Activated T-helper 2 cell treated with anti-CD3 and anti-CD28 coated beads, Interferon-gamma antibody, Interleukin-2, Interleukin-4, amounts not matched to agents 10 μg/mL and 5 μg/mL and 100 μg/mL, durations not matched to agents 14 hours and 24 hours and 36 hours (primary cell): ENCODE measurements at places on chromosomes 5 and 9. TPM values are rescaled to one million over a fixed set of nuclear protein-coding genes. Genes with fewer than 3 reads are reported as not detected.

ADAMTSL2 gene
- not detected in 2 replicates for total RNA-seq

ARID3C gene
- total RNA-seq: 0.14 and 0.21 TPM in 2 replicates

CDH12 gene
- total RNA-seq: not detected in 2 replicates

NUTM2F gene
- not detected in 2 replicates for total RNA-seq

SOHLH1 gene
- total RNA-seq: not detected in 2 replicates

BTNL9 gene
- total RNA-seq: 0.09 TPM in 1 of 2 replicates, not detected in the other

RABGAP1 gene
- total RNA-seq: 26.5 and 29.2 TPM in 2 replicates

GRCh38 chr5:98209418-98209817 lies 564.0 kb upstream of the RGMB start:
- DNase-seq: no peak

DNA sequence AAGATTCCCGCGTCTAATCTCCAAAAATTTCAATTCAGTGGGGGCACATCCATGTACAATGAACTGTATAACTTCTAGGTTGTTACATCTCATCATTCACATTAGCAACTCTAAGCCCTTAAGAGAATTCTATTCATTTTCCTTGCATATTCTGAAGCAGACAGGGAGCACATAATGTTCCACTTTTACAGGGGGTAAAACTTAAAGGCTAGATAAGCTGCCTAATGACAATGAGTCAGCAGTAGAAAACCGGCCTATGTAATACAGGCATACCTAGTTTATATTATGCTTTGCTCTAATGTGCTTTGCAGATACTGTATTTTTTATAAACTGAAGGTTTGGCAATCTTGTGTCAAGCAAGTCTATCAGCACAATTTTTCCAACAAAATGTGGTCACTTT lies 40.4 kb downstream of the PTAR1 start:
- no peak for DNase-seq

- DNase-seq: no peak
Observed at GRCh38 chr9:99628285-99628684, 193.4 kb upstream of the NR4A3 start.

DNA sequence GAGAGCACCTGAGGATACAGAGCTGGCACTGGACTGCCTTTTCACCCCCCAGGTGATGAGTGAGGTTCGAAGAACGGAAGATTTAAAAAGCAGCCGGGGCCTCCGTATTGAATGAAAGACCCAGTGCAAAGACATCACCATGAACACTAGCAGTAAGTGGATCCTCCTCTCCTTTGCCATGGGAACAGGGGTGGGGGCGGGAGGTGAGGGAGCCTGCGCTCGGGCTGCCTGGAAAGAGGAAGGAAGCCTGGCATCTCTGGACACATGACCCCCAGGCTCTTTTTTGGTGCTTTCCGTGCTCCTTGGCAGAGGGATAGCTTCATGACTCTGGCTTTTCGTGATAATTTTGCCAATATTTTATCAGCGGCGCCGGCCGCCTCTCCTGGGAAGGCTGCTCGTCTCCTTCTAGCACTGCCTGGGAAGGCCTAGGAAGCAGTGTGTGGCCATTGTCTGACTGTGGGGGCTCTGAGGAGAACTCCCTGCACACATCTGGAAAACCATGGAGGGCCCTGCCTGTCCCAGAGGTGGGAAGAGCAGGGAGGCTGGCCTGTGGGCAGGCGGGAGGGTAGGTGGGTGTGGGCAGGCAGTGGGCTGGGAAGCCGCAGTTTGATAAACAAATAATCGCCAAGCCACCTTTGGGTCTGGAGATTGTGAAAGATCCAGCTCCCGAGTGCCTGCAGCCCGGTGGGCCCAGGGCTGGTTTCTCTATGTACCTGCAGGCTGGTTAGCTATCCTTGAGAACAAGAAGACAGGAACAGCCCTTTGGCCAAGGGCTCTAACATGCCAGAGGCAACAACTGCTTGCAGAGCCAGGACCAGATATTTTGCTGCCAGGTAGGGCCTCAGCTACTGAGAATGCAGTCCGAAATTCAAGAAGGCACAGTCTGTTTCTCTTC lies 911 bp downstream of the ABLIM3 start:
- no peak for DNase-seq

GRCh38 chr5:139131062-139131461 lies 67.1 kb downstream of the SIL1 start:
- no peak for DNase-seq

- DNase-seq: no peak
Observed at GRCh38 chr9:84270847-84271530, 69.6 kb downstream of the SLC28A3 start.

GRCh38 chr5:42250-42649 lies 49.7 kb upstream of the PLEKHG4B start:
- DNase-seq: no peak

DNA sequence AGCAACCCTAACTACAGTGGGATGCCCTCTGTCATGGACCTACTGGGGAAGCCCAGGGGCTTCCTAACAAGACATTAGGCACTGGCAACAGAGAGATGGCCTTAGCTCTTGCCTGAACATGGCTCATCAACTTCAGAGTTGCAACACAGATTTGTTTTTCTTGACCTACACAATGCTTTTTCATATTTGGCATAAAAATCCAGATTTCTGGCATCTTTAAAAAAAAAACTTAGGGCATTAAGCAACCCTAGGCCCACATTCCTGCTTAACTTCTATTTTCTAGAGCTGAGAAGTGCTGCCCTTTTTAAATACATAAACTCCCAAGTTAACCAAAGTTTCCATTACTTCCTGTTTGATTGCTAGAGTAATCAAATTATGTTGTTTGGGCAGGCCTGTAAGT lies 8.0 kb downstream of the GRIA1 start:
- DNase-seq: no peak

GRCh38 chr5:172490514-172491461 lies 36.5 kb upstream of the SH3PXD2B start:
- no peak for DNase-seq

DNA sequence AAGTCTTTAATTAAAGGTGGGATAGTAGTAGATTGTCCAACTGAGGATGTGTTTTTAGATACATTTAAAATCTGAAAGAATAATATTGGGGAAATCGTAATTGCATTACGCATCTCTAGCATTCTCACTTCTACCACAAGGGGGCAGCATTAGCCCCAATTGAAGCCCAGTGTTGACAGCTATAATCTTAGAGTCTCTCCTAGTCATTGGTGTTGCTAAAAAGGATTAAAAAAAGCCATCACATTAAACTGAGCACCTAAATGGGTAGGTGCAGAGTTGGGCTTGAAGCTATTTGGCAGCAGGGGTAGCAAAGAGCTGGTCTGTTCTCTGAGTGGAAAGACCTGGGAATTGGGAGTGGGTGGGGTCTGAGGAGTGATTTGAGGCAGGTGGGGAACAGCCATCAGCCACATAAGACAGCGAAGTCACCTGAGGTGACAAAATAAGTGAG lies 177.2 kb downstream of the OSTF1 start:
- peak; percentile 12 for DNase-seq

DNA sequence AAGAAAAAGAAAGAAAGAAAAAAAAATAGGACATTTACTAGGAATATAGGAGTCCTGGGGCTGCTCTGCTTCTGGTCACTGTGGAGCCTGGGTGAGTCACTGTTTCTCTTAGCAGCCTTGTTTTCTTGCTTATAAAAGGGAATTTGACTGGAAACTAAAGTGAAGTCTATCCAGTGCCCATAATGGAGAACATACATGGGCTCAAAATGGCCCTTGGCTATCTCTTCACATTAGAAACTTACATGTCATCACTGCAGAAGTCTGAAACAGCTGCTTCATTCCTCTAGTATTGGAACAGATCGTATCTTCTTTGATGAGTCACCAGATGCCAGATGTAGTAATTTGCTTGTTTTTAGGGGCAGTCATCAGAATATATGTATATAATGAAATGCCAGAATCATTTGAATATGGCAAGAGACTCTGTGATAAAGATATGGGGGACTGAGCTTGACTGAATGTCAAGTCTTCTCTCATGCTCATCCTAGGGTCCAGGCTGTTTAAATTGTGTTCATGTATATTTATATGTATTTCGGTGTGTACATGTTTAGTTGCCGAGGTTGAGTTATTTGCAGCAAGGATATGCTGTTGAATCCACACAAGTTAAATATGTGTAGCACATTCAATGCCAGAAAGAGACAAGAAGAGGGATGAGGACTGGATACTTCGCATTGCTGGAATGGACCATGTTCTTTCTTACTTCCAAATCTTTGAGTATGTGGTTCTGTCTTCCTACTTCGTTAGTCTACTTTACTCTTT lies 56.7 kb downstream of the SGCD start:
- DNase-seq: no peak

DNA sequence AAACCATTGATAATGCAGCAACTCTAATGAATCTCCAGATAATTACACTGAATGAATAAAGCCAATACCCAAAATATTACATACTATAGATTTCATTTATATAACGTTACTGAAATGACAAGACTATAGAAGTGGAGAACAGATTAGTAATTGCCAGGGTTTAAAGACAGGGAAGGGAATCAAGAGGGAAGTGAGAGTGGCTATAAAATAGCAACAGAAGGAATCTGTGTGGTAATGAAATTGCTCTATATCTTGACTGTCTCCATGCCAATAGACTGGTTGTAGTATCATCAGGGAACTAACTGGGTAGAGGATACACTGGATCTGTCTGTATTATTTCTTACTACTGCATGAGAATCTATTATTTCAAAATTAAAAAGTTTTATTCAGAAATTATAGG lies 396.5 kb upstream of the RPS23 start:
- no peak for DNase-seq

DNA sequence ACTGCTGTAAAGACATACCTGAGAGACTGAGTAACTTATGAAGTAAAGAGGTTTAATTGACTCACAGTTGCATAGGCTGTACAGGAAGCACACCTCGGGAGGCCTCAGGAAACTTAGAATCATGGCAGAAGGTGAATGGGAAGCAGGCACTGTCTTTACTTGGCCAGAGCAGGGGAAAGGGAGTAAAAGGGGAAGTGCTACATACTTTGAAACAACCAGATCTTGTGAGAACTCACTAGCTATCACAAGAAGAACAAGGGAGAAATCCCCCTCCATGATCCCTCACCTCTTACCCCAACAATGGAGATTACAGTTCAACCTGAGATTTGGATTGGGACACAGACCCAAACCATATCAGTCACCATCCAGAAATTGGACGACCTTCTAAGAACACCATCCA lies 1285.8 kb upstream of the CDH9 start:
- DNase-seq: no peak

- no peak for DNase-seq
Observed at GRCh38 chr5:17308326-17309065, 91.1 kb downstream of the BASP1 start.

DNA sequence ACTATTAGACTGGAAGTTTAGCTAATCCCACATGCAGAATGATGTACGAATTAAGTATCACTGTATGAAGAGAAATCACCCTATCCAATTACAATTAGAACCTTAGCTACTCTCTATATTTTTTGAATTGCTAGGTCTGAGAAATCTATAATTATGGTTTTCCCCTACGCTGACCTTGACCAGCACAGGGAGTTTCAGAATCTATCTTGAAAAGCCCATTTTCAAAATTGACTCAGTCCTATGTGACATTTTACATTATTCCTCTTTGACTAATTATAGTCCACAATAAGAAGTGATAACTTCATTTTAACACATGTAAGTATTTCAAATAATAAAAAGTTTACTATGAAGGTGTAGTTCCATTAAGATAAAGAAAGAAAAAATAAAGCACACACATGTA lies 21.5 kb downstream of the NUDT12 start:
- DNase-seq: no peak

DNA sequence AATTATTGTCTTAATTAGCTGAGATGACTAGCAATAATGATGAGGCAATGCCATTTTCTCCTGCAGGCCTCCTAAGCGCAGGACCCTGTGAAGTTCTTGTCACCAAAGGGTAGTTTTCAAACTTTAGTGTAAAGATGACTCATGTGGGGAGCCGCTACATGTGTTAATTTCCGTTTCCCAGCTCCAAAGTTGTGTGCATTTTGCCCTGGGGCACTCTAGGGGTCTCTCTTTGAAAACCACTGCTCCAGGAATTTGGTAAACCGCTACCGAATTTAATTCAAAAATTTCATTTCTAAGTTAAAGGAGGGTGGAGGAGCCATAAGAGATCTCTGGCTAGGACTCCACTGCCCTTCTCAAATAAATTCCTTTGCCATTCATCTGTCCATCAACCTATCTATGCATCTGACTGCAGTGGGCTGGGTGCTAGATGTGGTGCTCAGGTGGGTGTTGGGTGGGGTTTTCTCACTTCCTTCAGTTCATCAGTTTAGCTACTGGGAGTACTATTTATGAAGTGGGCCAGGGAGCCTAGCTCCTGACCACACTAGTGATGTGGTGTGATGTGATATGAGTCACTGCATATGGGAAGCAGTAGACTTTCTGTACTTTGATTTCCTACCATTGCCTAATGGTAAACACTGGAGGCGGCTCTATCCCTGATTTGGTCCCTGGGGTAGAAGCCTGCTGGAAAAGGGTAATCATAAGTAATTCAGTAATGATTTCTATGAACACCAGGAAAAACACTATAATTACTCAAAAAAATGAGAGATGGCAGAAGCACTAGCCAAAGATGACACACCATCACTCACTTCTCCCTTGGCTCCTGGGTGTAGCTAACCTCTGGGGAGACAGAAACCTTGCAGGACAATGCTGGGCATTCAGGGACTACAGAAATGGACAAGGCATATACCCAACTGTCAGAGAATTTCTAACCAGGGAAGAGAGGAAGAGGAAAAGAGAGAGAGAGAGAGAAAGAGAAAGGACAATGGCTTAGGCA lies 4.0 kb upstream of the ZSWIM6 start:
- DNase-seq: no peak

- DNase-seq: no peak
Observed at GRCh38 chr5:151267491-151268260, 14.7 kb downstream of the GM2A start.
